ENCODE measurements at places on chromosomes 11 and 22. TPM values are rescaled to one million over a fixed set of nuclear protein-coding genes. Genes with fewer than 3 reads are reported as not detected.

GRCh38 chr11:8256271-8257002 is 7.2 kb downstream of the LMO1 start:
- ATAC-seq = no peak

The SF3B2 gene
- 76.7 TPM for total RNA-seq

The KCNJ1 gene
- not detected for total RNA-seq

The SCGB2A2 gene
- not detected for total RNA-seq

GRCh38 chr11:61602775-61603569 is 22.1 kb upstream of the SYT7 start:
- peak; percentile 92 for ATAC-seq
